IMR-90 (cell line): ENCODE measurements at places on chromosomes 6 and 20. TPM values are rescaled to one million over a fixed set of nuclear protein-coding genes. Genes with fewer than 3 reads are reported as not detected.

- DNase-seq = peak; percentile 90
Measured at GRCh38 chr6:54980511-54981275, 134.1 kb downstream of the FAM83B start.

DNA sequence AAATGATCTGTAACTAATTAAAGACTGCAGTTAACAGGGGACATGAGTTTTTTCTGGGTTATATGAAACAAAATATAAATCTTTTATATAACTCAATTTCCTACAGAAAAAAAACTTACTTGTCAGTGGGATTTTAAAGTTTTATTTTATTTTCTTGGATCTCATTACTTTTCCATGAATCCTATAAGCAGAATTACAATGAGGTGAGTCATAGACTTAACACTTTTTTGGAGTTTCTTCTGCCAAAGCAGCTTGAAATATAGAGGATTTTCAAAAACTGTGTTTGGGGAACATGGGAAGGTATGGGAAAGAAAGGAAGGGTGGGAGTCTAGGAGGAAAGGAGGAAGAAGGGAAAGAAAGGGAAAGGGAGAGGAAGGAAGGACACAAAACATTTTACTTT, 130.7 kb downstream of the AIG1 start:
- peak; percentile 23 for DNase-seq

DNA sequence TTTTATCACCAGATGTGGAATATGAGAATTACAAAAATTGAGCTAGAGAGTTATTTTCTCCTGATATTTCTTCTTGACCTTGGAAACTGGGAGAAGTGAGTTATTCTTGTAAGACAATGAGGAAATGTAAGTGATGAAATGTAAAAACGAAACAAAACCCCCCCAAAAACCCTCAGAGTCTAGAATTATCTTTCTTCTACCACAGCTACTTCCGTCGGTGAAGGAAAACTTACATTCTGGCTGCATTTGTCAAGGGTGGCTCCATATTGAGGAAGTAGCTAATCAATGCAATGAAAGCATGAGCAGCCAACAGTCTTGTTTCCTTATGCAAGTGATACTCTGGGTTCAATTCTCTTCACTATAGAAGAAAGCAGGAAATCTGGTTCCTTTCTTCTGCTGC, 661.7 kb upstream of the CITED2 start:
- DNase-seq = no peak

- no peak for DNase-seq
Measured at GRCh38 chr6:122903266-122903915, 92.6 kb upstream of the CLVS2 start.

- no peak for DNase-seq
Measured at GRCh38 chr6:4178737-4179333, 43.5 kb upstream of the ECI2 start.

GRCh38 chr6:152246554-152247337, 390.4 kb downstream of the SYNE1 start:
- DNase-seq = peak; percentile 54

The TRIM10 gene
- not detected in 2 replicates for total RNA-seq

The TRIM40 gene
- not detected in 2 replicates for total RNA-seq

DNA sequence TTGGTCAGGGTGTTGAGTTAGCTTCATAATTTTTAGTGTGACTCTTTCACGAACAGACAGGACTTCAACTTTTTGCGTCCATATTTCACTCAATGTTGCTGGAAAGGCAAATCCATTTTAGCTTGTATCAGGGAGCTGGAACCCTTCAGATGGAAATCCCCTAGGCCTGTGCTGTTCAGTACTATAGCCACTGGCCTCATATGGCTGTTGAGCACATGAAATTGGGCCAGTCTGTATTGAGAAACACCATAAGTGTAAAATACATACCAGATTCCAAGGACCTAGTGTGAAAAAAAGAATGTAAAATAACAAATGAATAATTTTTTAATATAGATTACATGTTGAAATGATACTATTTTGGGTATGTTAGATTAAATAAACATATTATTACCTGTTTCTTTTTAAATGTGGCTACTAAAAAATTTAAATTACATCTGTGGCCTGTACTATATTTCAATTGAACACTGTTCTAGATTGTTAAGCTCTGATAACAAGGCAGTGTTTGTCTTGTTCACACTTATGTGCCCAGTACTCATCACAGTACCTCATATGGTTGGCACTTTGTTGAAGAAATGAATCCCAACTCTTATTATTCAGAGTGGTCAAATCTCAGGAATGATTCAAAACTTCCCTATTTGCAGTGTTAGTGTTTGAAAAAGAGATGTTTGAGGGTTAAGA, 34.3 kb downstream of the CTNNBL1 start:
- no peak for DNase-seq

The FRS3 gene
- total RNA-seq = 0.28 and 0.54 TPM in 2 replicates

The ACTL10 gene
- 0.18 and 0.28 TPM in 2 replicates for total RNA-seq

DNA sequence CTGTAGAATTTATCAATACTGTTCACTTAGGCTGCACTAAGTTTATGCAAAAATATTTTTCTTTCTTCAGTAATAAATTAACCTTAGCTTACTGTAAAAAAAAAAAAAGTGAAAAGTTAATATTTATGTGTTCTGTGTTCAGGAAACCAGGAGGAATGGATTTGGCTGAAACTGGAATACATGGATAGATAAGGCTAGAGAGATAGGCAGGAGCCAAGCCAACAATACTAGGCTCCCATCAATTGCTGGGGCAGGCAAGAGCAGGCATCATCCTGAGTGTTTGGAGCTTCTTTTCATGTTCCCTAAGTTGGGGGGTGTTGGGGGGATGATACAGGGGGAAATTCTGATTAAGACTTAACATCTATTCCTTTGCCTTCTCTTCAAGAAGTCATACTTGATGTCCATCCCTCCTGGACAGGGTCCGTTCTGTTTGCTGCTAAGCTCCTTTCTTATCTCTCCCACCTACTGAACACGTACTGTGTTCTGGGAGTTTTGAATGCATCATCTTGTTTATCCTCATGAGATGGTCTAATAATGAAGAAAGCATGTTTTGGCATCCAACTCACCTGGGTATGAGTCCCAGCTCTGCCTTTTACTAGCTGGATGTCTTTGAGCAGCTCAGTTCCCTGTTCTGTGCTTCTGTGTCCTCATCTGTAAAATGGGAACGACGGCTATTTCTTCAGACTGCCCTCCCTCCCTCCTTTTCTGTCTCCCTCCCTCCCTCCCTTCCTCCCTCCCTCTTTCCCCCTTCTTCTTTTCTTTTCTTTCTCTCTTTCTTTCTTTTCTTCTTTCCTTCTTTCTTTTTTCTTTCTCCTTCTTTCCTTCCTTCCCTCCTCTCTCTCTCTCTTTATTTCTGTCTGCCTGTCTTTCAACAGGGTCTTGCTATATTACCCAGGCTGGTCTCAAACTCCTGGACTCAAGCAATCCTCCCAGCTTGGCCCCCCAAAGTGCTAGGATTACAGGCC, 6.4 kb upstream of the PROCR start:
- DNase-seq = no peak

DNA sequence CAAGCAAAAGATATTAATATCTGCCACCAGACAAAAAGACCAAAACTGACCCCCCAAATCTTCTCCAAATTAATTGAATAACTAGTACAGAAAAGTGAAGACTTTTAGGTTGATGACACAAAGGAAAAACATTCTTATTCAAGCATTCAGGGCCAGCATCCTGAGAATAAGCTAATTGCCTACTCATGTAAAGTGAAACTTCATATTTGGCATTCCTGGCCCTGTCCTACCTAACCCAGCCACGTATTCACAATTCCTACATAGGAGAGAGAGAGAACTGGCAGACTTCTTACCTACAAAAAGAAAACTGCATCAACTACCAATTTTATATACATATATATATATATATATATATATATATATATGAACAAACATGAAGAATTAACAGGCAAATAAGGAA, 4.9 kb upstream of the ASCC3 start:
- DNase-seq = peak; percentile 53

DNA sequence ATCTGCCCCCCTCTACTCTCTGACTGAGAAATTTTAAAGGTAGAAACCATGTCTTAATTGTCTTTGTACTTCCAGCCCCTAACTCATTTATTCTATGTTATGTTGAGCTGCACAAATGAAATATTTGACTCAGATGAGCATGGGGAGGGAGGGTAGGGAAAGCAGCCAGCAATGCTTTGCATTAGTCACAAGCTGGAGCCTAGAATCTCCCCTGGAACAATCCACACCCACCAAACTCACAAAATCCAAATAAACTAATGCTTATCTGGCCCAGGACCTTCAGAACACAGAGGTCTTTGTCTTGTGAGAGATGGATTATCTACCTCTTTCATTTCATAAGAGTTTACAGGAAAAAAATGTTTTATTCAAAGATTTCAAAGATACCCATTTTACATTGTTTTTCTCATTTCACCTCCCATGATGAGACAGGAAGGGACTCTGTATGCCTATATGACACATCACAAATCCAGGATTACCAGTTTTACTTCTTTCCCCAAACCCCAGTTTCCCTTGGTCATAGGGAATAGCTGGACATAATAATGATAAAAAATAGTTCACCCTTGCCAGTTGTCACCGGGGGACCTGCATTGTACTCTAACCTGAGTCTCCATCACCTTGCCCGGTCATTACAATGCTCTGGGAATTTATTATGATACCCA, 466.9 kb downstream of the KIF16B start:
- no peak for DNase-seq

GRCh38 chr20:32110173-32110704, 725 bp downstream of the TM9SF4 start:
- no peak for DNase-seq

DNA sequence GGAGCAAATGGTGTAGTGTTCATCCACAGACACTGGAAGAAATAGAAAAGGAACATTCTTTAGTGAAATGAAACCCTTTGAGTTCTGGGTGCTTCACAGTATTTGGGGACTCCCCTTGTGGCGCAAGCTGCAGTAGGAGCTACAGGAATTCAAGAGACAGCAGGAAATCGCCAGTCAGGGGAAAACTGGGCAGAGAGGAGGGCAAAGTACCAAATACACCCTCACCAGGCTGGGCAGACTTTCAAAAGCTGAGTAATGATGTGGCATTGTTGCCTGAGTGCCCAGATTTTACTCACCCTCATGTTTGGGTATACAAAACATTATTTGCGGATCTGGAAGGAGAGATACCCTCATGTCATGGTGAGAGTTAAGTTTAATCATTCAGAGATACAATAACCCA, 97.9 kb downstream of the SOD2 start:
- DNase-seq = peak; percentile 63

The APOBEC2 gene
- not detected in 2 replicates for total RNA-seq

DNA sequence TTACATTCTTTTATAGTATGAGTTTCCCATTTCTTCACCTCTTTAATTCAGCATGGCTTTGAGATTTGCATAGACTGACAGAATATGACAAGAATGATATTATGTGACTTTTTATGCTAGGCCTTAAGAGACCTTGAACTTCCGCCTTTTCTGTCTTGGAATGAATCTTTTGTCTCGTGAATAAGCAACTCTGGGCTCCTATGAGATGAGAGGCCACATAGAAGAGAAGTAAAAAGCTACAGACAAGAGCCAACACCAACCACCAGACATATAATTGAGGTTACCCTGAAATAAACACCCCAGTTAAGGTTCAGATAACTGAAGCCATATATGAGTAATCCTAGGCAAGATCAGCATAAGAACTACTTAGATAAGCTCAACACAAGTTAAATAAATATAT, 600.8 kb downstream of the MEI4 start:
- no peak for DNase-seq

DNA sequence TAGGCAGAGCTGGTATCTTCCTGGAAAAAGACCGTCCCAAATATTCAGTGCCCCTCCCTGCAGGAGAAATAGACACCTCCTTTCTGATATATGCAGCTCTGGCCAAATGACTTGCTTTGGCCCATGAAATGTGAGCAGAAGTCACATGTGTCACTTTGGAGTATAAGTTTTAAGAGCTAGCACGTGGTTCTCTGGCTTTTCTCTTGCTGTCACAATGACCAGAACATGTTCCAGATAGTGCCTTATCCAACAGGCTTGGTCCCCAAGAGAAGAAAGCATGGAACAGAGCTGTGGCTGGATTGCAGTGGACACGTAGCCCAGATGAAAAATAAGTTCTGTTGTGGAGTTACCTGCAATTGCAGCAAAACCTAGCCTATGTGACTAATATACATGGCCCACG, 40.4 kb downstream of the UNC5CL start:
- DNase-seq = no peak

DNA sequence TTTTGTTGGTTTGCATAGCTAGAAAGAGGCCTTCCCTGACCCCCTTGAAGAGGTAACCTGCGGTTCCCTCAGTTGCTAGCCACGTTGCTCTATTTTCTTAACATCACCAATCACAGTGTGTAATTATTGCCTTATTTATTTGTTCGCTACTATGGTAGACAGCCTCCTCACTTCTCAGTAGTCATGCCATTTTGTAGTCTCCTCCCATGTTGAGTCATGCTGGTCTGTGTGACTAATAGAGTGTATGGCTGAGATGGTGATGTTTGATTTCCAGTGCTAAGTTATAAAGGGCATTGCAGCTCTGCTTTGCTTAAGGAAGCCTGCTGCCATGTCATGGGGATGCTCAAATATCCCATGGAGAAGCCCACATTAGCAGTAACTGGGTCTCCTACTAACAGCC, 236.6 kb upstream of the CHD6 start:
- DNase-seq = no peak

DNA sequence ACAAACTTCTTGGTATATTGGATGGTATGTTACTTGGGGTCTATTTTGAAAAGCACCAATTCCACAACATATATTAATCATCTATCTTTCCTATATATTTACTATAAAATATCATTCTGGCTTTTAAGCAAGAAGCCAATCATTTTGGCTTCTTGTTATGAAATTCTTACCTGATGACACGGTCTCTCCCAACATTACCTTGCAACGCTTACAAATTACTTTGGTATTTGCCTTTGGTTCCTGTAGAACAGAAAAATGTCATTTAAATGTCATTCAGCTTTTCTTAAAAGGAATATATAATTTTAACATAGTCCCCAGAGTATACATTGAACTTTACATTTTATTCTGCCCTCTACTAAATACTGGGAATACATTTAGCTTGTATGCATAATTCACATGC, 27.4 kb downstream of the UBE3D start:
- no peak for DNase-seq

DNA sequence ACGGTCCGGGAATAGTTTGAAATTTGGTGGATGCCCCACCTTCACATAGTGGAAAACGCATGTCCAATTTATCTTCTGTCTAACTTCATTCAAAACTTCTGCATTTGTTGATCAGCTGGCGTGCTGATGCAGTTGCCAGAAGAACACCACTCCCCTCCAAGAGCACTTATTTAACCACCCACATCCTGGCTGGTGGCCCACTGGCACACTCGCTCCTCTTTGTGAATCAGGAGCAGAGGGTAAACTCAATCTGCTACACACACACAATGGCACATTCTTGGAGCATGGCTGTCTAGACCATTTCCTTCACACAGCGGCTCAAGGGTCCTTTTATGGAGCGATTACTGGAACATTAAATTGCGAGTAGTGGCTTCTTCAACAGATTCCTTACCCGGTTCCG, 55.1 kb upstream of the CEP162 start:
- DNase-seq = peak; percentile 1

- DNase-seq = no peak
Measured at GRCh38 chr6:61755739-61756138, 530.3 kb downstream of the KHDRBS2 start.

- DNase-seq = peak; percentile 56
Measured at GRCh38 chr6:35052694-35053565, 88.2 kb downstream of the TCP11 start.

The SLC24A3 gene
- total RNA-seq = not detected in 2 replicates
